ENCODE measurements at places on chromosomes 2 and 18.

DNA sequence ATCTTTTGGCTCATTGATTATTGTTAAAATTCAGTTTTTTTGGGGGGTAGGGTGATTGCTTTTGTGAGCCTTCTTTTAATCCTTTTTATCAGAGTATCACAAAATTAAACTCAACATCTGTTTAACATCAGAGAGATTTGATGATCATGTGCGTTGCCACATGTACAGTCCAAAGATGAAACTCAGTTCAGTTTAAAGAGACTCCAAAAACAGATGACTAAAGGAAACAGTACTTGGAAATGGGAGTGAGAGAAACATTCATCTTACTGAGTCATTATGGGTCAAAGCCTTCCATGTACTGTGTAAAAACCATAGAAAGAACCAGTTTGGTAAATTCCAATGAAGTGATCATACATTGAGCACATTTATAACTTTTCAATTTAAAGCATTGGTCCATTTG is 53.0 kb downstream of the LYPD6 start:
- no peak for DNase-seq

DNA sequence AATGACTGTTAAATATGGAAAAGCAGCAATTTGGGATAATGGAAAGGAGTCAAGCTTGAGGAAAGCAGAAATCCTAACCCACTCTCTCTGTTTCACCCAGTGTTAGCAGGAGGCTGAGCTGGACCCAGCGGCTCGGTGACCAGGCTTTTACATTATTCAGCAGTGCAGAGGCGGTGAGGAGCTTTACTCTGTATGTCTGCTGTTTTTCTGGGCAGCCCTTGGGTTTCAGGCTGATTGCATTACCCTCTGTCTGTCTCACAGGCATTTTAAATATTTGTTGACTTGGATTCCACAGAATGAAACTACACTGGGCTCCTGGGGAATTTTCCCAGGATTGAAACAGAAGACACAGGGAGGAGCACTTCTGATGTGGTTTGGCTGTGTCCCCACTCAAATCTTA is 368.0 kb downstream of the GALR1 start:
- no peak for DNase-seq

- no peak for DNase-seq
These were observed 59.0 kb downstream of the HNMT start for GRCh38 chr2:138023298-138023697.

- no peak for DNase-seq
These were observed 40.2 kb downstream of the POLR1A start for GRCh38 chr2:86065512-86065911.

GRCh38 chr18:58609536-58609993 is 19.3 kb downstream of the ALPK2 start:
- peak; percentile 29 for DNase-seq

GRCh38 chr2:237319887-237320286 is 94.1 kb downstream of the COL6A3 start:
- DNase-seq, result no peak

DNA sequence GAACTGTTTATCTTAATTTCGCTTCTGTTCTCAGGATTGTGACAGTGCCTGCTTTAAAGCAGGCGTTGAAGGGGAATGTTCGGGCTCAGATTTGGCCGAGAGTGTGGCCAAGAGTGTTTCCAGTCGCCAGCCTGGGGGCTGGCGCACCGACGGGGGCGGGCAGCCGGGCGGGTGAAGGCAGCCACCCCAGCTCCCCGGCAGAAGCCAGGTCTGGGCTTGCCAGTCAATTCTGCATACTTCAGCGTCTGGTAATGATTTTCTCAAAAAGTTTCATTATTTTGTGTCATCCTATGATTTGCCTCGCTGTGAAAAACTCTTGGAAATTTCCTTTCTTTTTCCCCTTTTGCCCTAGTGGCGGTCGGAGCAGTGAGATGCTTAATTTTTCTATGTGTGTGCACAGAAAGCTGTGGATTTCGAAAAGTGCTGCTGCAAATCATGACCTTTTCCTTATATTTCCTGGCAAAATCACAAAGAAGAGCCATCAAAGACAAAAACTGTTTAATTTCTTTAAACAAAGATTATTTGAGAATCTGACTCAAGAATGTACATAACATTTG is 856 bp downstream of the FAM228A start:
- DNase-seq, result no peak

DNA sequence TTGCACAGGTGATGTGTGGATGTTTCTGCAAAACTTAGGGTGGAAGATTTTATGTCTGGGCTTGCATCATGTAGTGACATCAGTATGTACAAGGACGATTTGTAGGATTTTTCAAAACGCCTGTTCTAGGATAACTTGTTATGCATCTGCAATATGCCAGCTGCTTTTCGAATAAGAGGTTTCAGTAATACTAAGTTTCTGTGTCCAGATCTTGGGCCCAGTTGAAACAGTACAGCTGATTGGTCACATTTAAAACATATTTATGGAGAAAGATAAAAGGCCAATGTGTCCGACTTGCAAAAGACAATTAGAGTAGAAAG is 1.2 kb downstream of the PTPN4 start:
- peak; percentile 11 for DNase-seq

DNA sequence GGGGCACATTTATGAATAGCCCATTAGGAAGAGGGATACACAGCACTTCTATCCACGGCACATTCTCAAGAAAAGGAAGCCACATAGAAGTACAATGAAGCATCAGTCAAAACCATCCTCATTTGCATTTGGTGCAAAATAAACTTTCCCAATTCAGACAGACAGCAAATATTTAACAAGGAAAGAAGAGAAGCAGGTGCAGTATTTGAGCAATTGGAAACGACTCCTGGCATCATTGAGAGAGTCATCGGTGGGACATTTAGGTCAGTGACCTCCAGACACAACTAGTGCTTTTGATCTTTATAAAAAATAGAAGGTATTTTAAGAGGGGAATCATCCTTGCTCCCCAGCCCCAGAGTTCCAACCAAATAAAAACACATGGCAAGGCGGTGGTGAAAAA is 118.0 kb downstream of the MREG start:
- no peak for DNase-seq

GRCh38 chr2:176260689-176261088 is 8.6 kb upstream of the MTX2 start:
- DNase-seq, result no peak

DNA sequence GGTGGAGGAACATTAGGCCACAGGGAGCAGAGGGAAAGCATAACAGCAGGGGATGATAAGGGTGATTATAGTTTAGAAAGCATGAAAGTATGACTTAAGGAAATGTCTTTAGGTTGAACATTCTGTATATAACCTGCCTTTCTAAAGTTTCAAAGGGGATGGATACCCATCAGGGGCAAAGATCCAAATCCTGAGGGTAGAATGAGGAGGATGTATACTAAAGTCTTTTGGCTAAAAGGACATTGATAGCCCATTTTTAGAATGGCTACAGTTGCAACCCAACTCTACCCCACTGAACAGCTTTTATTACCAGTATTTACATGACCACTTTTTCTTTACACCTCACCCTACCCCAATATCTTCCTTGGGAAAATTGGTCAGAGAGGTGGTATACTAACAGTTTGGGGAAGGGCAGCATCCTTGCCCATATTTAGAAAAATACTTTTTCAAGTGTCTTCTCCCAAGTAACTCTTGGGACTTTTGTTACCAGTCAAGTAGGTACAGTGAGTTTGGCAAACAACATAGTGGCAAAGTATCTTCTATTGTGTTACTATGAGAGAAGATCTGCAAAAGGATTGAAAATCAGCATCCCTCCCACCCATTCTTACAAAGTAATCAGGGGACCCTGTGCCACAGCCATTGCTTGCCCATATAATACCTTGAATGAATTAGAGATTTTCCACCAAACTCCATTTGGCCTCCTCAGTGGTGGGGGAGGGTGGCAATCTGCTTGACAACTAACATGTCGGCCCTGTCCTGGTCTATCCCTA is 8.3 kb downstream of the MAT2A start:
- no peak for DNase-seq

DNA sequence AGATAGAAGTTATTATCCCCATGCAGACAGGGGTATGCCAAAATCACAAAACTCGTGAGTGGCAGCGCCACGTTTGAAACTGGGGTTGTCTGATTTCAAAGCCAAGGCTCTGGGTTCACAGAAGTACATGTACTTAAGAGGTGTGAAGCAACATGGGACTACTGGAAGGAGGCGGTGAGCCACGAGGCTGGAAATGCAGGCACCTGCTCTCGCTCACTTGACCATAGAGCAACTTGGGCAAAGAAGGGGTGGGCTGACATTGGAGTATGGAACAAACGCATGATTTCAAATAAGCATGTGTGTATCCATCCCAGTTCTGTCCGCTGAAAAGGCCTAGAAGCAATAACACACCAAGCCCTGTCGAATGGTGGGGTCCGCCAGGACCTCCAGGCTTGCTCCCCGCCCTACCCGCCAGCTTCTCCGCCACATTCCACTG is 593 bp upstream of the ACTR2 start:
- DNase-seq, result no peak

GRCh38 chr2:220614064-220614463 is 958.0 kb downstream of the EPHA4 start:
- no peak for DNase-seq

GRCh38 chr2:229087843-229088516 is 183.1 kb downstream of the PID1 start:
- no peak for DNase-seq

DNA sequence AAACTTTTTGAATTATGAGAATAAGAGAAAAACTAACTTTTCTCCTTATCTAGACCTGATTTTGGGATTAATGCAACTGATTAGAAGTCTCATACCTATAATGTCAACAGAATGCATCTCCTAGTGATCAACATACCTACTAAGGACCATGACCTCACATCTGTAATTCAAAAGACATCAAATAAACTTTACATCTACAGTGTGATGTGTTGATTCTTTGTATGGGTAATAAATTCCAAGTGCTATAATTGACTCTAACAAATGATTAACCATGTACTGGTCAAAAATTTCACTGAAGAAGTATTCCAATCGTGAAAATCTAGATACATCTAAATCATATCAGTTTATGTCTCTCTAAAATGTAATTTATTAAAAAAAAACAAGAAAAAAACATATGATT is 84.5 kb downstream of the STRN start:
- no peak for DNase-seq

- DNase-seq, result no peak
These were observed 5.8 kb upstream of the MARCHF7 start for GRCh38 chr2:159706385-159706980.

DNA sequence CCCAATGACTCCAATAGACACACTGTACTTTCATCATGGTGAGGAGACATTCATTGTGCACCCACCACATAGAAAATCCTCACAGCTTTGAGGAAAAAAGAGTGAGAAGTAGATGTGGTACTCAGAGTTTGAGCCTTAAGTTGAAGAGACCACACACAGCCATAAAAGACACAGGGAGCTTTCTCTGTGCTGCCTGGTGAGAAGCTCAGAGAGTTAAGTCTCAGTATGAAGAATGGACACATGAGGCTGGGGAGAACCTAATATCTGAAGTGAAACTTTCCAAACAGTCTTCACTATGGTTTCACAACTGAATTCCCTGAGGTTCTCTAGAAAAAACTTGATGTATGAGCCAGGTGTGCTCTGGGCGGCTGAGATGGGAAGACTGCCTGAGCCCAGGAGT is 237.9 kb downstream of the NBAS start:
- no peak for DNase-seq

- no peak for DNase-seq
These were observed 571.2 kb downstream of the ADCYAP1 start for GRCh38 chr18:1475867-1476266.

- no peak for DNase-seq
These were observed 186.8 kb upstream of the GLI2 start for GRCh38 chr2:120548627-120549608.

- no peak for DNase-seq
These were observed 81.9 kb downstream of the SLC66A3 start for GRCh38 chr2:11237122-11237521.

- DNase-seq, result no peak
These were observed 311.5 kb downstream of the SOCS6 start for GRCh38 chr18:70600225-70600925.

- no peak for DNase-seq
These were observed 41.5 kb downstream of the ANTXR1 start for GRCh38 chr2:69054431-69054830.

- DNase-seq, result no peak
These were observed 222.0 kb upstream of the COPS8 start for GRCh38 chr2:236863729-236864126.

DNA sequence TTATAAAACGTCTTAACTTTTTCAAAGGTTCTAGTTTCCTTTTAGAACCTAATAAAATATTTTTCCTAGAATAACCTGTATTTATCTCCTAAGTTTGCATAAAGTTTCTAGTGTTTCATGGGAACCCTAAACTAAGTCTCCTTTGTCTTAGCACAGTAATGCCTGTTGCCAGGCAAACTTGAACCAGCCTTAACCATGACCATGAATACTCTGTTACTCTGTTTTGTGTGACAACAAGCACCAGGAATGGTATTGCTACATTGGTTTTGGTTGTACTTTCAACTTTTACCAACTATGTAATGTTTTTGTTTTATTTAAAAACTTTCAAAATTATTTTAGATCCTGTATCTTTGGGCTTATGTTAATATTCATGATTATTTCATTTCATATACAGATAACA is 137.6 kb downstream of the CERS6 start:
- DNase-seq, result no peak

- no peak for DNase-seq
These were observed 133.4 kb upstream of the NCK2 start for GRCh38 chr2:105611333-105611637.

DNA sequence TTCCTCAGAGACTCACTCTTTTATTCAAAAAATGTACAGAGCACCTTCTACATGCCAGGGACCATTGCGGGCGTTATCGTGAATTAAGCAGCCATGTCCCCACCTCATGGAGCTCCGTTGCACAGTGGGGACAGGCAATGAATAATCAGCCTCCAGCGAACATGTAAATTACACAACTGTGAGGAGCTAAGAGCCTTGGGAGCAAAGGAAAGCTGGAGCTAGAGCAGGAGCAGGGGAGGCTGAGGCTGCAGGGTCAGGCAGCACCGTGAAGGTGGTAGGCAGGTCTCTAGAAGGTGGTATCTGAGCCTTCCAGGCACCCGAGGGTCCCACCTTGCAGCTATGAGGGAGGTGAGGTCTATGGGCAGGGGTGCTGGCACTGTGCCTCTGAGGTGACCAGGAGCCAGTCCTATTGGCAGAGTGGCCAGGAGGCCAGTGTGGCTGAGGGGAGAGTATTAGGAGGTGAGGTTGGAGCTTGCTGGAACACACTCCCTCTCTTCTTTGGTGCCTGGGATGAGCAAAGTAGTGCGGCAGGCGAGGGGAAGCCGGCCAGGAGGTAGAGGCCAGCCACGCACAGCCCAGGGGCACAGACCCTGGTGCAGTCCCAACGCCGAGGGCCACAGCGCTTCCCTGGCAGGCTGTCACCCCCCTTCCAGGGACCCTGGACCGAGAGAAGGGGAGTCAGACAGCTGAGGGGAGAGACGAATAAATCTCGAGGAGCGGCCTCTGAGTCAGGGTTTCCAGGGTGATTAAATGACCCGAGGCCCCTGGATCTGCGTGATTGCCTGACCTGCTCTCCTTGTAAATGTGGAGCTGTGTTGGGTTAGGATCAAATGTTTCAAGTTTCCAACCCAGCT is 167.3 kb downstream of the SEPTIN10 start:
- no peak for DNase-seq

DNA sequence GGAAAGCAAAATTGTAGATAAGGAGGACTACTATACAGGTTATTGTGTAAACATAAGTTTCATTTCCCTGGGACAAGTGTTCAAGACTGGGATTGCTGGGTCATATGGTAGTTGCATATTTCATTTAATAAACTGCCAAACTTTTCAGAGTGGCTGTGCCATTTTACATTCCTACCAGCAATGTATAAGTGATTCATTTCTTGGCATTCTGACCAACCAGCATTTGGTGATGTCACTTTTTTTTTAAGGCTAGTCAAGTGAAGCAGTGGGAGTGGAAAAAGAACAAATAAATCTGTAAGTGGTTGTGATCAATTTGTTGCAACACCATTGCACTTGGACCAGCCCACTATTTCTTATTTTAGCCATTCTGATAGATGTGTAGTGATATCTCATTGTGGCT is 5.2 kb upstream of the CHCHD5 start:
- DNase-seq, result no peak

Measured in CD4-positive, CD25-positive, alpha-beta regulatory T cell (primary cell).